ENCODE measurements at places on chromosomes 2 and 18.

DNA sequence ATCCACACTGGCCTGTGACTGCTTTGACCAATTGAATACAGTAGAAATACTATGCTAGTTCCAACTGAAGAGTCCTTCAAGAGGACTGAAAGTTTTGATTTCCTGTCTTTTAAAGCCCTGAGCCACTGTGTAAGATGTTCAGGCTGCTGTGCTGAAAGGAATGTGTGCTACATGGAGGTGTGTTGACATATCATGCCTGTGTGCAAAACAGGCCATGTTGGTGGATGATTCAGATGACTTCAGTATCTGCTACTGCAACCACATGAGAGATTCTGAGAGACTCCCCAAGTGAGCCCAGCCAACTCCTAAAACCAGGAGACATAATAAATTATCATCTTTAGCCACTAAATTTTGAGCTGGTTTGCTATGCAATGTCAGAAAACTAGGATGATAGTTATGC is 662.9 kb downstream of the ZEB2 start:
- DNase-seq: no peak

GRCh38 chr2:238415036-238415764 is 11.5 kb upstream of the ASB1 start:
- no peak for DNase-seq

DNA sequence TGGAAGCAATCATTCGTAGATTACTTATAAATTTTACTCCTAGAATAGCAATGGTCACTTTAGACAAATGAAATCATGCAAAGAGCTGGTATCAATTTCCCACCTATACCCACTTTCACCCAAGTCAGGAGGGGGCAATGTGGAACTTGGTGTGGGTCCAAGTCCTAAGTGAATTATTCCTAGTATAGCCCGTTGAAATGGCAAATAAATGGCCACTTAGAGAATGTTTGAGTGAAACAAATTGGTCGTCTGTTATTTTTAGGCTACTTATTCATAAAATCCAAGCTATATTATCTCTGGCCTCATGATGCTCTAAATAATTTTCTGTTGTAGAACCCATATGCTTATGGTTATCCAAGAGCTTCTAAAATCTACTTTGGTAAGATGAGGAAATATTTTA is 98.1 kb downstream of the MYO3B start:
- no peak for DNase-seq

GRCh38 chr18:73551211-73551610 is 596.4 kb downstream of the FBXO15 start:
- DNase-seq: no peak

DNA sequence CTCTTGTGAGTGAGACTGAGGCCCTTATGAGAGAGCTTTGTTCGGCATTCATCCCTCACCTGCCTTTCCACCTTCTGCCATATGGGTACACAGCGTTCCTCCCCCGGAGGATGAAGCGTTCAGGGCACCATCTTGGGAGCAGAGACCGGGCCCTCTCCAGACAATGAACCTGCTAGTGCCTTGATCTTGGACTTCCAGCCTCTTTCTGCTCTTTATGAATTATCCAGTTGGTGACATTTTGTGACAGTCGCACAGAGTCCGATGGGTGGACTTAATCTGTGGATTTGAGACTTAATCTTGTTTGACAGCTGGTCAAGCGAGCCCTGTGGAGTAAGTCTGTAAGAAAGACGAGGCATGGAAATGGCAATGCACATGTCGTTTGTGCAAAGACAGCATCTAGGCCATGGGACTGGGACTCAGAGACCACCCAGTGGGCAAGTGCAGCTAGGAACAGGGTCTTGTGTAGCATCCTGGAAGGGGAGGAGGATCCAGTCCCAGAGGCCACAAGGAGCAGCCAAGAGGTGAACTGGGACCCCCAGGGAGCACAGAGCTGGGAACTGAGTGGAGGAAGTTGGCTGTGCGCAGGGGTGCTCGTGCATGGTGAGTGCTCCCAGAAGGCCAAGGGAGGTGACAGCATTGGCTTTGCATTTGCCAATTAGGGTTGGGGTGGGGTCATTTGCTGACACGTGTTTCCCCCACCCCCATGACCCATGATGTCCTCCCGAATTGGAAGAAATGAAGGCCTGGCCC is 69.5 kb upstream of the HDAC4 start:
- DNase-seq: no peak

DNA sequence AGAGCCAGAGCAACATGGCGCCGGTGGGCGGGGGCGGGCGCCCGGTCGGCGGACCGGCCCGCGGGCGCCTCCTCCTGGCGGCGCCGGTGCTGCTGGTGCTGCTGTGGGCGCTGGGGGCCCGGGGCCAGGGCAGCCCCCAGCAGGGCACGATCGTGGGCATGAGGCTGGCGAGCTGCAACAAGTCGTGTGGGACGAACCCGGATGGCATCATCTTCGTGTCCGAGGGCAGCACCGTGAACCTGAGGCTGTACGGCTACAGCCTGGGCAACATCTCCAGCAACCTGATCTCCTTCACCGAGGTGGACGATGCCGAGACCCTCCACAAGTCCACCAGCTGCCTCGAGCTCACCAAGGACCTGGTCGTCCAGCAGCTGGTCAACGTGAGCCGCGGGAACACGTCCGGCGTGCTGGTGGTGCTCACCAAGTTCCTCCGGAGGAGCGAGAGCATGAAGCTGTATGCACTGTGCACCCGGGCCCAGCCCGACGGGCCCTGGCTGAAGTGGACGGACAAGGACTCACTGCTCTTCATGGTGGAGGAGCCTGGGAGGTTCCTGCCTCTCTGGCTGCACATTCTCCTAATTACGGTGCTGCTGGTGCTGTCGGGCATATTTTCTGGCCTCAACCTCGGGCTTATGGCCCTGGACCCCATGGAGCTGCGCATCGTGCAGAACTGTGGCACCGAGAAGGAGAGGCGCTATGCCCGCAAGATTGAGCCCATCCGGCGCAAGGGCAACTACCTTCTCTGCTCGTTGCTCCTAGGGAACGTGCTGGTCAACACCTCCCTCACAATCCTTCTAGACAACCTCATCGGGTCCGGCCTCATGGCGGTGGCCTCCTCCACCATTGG is 507 bp downstream of the CNNM4 start:
- no peak for DNase-seq

GRCh38 chr18:39841482-39842365 is 2113.3 kb upstream of the PIK3C3 start:
- peak; percentile 10 for DNase-seq

- DNase-seq: no peak
Measured at GRCh38 chr2:56871644-56872043, 687.9 kb downstream of the CCDC85A start.

DNA sequence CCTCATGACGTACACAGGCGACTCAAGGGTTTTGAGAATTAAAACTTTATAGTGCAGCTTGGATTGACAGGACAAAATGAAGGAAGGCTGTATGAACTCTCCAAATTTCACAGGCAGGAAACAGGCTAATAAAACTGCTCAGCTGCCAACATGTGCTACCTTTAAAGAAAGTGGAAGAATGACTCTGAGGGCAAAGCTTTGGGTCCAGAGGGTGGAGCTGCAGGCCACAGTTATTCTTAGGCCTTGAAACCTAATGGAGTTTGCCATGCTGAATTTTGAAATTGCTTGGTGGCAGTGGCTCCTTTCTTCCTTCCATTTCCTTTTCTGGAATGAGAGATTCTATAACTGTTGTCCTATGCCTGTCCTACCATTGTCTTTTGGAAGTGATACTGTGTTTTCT is 34.8 kb downstream of the HAT1 start:
- DNase-seq: no peak

DNA sequence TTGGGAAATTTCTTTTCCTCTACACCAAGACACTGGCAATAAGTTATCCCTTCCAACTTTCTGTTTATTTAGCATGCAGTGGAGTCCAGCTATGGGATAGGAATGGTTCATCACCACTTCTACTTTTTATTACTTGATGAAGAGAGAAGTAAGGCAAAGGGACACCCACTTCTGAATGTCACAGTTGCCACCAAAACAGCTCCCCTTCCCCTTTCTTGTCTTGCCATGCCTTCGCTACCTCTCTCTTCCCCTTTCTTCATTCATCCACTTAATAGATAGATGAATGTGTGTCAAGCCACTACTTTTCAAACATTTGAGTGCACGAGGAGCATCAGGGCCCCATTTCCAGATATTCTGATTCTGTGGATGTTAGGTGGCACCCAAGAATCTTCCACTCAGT is 59.6 kb downstream of the KCTD18 start:
- no peak for DNase-seq

DNA sequence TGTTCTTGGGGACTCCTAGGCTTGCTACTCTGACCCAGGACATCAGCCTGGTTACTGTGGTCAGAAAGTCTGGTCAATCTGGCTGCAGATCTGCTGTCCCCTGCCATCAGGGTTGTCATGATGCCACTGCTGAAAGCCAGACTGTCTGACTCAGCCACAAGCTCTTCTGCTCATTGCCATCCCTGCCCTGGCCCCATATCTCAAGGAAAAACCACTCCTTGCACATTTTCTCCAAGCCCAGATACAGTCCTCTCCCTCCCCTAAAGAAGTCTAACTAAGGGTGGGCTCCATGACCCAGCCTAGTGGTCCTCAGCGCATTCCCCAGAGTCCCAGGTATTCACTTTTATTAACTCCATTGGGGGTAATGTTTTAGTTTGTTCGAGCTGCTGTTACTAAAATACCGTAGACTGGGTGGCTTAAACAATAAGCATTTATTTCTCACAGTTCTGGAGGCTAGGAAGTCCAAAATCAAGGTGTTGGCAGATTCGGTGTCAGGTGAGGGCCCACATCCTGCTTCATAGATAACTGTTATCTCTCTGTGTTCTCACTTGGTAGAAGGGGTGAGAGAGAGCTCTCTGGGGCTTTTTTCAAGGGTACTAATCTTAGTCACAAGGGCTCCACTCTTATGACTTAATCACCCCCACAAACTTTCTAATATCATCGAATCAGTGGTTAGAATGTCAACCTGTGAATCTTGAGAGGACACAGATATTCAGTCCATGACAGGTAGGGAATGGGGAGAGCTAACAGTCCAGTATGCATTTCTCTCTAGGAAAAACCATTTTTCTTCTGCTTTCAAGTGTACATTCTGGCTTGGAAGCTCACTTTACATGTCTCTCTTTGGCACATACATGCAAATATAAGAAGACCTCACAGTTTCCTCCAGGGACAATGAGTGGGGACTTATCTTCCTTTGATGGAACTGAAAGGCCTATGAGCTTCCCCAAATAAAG is 94.8 kb upstream of the CXCR4 start:
- no peak for DNase-seq

DNA sequence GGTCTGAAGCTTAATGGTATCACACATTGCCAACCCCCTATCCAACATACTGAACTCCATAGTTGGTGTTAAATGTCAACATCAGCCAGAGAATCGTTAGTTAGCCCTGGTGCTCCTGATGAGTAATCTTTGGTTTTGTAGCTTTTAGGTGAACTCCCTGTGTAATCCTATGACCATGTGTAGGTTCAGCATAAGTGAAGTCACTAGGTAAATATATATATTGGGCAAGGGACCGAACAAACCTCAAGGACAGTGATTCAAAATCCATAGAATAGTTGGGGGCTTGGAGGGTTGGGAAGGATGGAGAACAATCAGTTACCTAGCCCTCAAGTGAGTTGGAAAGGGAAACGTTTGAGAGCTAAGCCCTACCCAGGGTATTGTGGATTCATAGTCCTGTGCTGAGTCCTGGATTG is 16.0 kb upstream of the AP1S3 start:
- no peak for DNase-seq

GRCh38 chr2:30741576-30741975 is 65.7 kb downstream of the CAPN13 start:
- no peak for DNase-seq

DNA sequence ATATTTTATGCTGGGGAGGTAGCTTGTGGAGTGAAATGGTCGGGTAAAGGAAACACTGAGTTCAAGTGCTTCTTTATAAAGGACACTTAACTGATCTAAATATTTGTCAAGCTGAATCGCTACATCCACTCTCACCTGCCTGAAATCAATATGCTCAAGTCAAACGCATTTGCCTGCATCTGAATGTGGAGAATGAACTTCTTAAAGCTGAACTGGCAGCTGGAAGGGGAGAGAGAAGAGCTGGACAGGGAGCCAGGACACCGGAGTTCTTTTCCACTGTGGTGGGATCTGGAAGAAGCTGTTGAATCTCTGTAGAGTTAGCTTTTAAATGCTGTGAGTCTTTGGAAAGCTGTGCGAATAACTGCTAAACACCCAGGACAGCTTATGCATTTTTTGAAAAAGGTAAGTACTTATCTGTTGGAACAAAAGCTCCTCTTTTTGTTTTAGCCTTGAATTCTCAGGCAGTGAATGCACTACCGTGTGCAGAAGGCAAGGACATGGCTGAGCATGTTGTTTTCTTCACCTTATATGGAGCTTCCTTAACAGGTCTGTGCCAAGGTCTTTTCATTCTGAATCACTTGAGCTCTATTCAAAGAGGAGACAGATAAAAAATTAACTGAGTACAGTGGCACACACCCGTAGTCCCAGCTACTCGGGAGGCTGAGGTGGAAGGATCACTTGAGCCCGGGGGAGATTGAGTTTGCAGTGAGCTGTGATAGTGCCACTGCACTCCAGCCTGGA is 74.2 kb upstream of the KLF7 start:
- no peak for DNase-seq

- no peak for DNase-seq
Measured at GRCh38 chr2:108701208-108701607, 18.1 kb upstream of the RANBP2 start.

DNA sequence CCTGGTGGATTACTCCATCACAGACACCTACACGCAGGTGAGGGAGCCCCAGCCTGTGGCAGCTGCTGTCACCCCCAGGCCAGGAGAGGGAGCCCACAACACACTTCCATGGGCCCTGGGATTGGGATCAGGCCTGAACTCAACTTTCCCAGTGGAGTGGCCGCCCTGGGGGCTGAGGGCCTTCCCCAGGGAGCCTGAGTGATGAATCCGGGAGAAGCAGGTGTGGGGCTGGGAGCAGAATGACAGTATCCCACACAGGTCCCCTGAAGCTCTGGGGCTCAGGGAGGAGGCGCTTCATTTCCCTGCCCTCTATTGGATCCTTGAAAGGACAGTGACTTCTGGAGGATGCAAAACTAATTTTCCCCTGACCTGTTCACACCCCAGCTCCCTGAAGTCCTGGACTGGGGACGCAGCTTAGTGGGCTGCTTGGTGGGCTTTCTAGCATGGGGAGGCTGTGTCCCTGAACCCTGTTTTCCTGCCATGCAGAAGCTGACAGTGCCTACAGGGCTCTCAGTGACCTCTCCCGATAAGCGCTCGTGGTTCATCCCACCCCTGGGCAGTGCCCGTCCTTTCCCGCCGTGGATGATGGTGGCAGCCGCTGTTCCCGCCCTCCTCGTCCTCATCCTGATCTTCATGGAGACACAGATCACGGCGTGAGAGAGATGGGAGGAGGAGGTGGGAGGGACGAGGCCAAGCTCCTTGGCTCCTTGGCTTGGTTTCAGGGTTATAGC is 11.0 kb downstream of the SLC4A3 start:
- peak; percentile 25 for DNase-seq

Data from ovary (tissue), 10 donors.